ENCODE measurements at places on chromosomes 16 and 17. TPM values are rescaled to one million over a fixed set of nuclear protein-coding genes. Genes with fewer than 3 reads are reported as not detected.

The HOXB1 gene
- total RNA-seq: 9.0 TPM

The CPHXL gene
- not detected for total RNA-seq

The LIMD2 gene
- total RNA-seq: 8.2 TPM

The C17orf50 gene
- not detected for total RNA-seq

The ABCC11 gene
- total RNA-seq: 0.27 TPM

The SERPINF2 gene
- total RNA-seq: 0.31 TPM

The MYCBPAP gene
- 0.78 TPM for total RNA-seq

The SEC14L5 gene
- total RNA-seq: 2.0 TPM

The HBQ1 gene
- not detected for total RNA-seq

The TAC4 gene
- total RNA-seq: not detected

The OTOA gene
- total RNA-seq: 0.47 TPM

The TOP2A gene
- total RNA-seq: 4.1 TPM

The GP1BA gene
- total RNA-seq: 2.2 TPM

The ZP2 gene
- not detected for total RNA-seq

- ATAC-seq: no peak
Observed at GRCh38 chr17:41413353-41413957, 10.9 kb downstream of the KRT37 start.

DNA sequence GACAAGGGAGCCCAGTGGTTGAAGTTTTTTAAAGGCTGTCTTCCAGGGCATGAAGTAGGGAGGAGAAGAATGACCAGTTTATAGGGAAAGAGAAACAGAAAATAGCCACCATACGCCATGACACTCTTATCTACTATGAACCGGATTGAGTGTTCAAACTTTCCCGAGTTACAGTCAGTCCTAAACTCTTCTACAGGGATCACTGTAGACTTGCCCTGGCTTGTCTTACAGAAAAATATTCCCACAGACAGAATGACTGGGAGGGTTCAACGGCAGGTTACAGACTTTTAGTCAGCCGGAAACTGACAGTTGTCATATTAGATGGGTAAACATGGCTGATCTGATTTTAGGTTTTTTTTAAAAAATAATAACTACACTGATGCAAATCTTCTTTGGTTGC lies 662.5 kb upstream of the SOX9 start:
- no peak for ATAC-seq

DNA sequence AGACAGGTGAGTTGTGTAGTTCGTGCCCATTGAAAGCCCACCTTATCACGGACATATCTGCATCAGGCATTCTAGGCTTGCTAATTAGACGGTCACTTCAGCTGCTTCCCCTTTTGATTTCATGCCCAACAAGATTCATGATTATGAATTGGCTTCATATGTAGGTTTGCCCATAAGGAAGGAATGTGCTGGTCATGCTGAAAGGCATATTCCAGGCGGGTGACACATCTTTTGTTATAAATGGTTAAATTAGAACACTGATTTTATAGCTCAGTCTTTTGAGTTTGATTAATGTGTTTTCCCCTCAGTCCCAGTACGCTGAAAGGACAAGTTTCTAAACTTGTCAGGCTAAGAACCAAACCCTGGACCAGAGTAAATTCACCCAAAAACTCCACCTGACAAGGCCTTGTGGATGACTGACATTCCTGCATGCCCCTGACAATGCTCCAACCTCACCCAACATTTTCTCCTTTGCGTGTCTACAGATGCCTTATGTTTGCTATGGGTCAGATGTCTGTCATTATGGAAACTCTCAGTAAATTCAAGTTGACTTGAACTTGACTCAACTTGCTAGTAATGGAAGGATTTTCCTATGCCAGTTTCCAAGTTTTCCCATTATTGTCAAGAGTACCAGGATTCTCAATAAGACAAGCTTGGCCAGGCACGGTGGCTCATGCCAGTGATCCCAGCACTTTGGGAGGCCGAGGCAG lies 421.9 kb downstream of the PMP22 start:
- ATAC-seq: no peak

DNA sequence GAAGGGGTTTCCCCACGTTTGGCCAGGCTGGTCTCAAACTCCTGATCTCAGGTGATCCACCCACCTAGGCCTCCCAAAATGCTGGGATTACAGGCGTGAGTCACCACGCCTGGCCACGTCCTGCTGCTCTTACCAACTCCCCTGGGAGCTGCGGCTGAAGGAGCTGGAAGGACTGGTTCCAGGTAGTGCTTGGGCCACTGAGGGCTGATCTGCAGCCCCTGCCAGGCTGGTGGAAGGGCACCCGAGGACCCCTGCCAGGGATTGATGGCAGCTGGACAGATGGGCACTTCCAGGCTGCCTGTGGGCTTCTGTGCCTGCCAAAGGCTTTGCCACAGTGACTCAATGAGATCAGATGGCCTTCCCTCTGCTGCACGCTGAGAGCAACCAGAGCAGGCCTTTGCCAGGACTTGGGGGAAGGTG lies 2.3 kb downstream of the OXLD1 start:
- no peak for ATAC-seq

- no peak for ATAC-seq
Observed at GRCh38 chr16:79296491-79296890, 304.0 kb downstream of the MAF start.

- no peak for ATAC-seq
Observed at GRCh38 chr17:27473748-27474609, 17.7 kb downstream of the KSR1 start.

DNA sequence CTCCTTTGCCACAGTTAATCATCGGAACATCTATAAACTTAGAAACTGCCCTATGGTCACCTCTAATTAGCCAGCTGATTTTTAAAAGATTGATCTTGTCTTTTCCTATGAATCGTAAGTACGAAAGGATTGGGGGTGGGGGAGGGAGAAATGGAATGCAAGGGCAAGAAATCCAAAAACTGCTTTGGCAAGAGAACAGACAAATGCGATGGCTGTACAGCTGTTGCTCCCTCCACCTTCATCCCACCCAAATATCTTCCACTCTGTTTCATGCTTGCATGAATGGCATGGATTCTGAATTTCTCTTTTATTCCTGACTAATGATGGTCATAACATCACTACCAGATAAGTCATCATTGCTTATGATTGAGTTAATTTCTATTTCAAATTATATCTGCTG lies 165.7 kb downstream of the STX8 start:
- ATAC-seq: no peak

DNA sequence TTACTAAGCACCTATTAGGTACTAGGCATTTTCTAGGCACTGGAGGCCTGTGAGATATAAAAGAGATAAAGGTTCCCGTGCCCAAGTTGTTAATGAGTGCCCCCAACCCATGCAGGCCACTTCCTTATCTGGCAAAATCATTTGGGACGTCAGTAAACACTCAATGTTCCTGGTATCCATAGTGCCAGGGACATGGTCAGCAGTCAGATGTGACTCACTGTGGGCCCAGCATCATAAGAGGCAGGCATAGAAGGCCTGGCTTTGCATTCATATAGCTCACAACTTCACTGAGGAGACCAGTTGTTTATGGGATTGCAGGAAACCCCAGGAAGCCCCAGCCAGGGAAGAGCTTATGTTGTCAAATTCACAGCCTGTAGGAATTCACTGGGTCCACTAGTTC lies 81.1 kb downstream of the MRC2 start:
- no peak for ATAC-seq

DNA sequence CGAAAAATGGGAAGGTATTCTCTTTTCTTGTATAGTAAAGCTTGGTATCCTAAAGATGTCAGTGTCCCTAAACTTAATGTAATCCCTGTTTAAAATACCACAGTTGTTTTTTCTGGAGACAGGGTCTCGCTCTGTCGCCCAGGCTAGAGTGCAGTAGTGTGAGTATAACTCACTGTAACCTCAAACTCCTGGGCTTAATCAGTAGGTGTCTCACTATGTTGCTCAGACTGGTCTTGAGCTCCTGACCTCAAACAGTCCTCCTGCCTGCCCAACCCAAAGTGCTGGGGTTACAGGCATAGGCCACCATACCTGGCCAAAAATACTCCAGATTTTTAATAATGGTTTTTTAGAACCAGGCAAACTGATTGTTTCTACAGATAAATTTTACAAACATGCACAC lies 8.2 kb downstream of the DCAF7 start:
- ATAC-seq: no peak

DNA sequence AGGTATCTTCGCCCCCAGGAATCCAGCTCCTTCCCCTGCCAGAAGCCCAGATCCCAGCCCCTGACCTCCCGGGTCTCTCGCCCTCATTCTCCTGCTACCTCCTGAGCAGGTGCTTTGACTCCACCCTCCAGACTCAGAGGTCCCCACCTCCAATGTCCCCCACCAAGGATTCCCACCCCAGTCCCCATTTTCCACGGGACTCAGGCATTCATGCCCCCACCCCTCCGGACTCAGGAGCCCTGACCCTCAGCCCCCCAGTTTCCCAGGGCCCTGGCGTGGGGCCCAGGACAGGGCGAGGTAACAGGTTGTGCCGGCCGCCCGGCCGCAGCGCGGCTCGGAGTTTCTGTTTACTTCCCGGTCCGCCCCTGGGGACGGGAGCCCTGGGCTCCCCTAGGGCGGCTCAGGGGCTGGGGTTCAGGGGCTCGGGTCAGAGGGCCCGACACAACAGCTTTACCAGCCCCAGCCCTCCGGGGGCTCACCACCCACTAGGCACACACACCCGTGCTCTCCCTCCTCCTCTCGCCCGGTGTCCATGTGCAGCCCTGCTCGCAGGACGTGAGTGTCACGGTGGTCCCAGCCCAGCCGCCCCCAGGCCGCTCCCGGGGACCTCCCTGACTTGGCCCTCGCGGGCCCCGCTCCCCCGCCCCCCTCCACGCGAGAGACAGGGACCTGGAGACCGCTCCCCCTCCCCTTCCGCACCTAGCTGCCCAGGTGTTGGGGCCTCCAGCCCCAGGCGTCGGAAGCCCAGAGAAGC lies 595 bp downstream of the BICDL2 start:
- peak; percentile 23 for ATAC-seq

DNA sequence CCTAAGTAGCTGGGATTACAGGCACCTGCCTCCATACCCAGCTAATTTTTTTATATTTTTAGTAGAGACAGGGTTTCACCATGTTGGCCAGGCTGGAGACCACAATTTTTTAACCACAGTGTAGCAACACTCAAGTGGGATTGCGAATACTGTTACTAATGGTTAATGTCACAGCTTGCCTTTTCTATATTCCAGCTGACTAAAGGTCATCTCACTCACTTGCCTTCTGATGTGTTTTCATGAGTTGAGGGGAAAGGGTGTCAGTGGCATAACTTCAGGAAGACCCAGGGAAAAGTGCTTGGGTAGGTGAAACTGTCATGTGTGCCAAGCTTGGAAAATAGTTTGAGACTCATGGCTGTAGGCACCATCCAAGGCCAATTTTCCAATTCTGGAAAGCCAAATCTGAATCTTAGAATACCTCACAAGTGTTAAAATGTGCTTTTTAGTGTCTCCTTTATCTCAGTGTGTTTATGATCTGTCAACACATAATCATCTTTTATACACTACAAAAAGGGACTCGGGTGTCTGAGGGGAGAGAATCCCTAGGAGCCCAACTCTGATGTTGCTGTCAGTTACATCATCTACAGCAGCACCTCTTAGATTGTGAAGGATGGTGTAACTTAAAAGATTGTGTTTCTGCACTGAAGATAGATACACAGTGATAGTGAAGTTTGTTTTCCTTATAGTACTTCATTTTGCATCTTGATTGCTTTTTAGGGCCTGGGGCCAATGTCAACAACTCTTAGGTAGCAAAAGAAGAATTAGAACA lies 27.1 kb downstream of the OGFOD1 start:
- no peak for ATAC-seq

DNA sequence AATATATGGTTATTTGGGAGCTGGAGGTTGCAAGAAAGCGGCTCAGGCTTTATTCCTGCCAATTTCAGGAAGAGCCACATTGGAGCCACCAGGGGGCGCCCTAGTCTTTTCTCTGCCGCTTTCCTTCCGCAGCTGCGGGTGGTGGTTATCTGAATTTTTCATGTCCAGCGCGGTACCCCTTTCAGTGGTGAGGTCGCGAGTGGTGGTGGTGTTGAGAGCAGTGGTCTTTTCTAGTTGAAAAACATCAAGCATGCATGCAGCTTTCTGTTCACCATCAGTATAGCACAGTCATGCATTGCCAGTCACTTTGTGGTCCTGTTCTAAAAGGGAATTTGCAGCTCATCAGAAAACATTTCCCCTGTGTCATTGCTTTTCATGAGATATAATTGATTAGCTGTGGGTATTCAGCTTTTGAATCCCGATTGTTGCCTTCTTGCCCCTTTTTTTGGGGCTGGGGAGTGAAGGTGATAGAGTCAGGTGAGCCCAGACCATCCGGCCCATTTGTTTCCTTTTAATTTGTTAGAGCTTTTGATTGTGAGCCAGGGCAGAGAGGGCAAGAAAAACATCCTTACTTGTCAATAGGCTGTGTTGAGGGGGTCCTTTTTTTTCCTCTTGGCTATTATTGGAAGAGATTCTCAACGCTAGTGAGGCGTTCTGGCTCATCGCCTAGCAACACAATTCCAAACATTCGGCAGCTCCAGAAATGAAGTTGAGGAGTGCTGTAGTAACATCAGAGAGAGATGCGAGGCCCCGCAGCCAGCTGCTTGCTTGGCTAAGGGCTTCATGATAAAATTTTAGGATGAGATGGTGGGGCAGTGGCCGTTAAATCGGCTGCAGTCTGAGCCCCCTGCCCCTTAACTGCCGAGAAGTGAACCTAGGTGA lies 119.0 kb downstream of the SNX29 start:
- peak; percentile 60 for ATAC-seq

DNA sequence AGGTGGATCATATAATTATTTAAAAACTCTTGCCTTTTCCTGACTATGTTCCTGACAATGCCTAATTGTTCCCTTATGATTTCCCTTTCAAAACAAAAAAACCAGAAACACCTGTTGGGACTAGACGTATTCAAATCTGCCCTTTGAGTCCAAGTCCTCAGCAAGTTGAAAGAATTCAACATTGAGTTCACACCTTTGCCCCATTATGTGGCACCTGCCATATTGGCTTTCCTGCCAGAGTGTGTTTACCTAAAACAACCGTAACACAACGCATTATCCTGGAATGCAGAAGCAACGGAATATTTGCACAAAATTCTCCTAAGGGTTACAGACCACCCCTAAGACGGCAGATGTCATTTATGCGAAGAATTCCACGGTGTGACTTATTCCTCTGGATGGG lies 105.9 kb downstream of the ZFHX3 start:
- ATAC-seq: no peak

DNA sequence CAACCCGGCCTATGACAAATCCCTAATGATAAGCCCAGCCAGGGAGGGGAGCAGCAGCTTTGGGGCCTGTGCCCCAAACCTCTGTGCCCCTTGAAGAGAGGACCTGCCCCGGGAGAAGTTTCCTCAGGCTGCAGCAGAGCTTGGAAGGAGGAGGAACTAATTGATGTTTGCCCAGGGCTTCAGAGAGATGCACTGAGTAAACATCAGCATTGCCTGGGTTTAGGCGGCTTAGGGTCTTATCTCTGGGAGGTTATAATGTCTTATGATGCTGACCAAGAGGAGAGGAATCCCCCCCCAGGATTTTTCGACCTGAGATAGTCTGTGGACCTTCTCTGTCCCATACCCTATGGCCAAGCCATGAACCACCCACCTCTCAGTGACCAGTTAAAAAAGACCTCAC lies 148.7 kb upstream of the SDK2 start:
- no peak for ATAC-seq

GRCh38 chr16:70753228-70753627 lies 47.7 kb downstream of the VAC14 start:
- no peak for ATAC-seq

- no peak for ATAC-seq
Observed at GRCh38 chr16:85974428-85975375, 75.7 kb downstream of the IRF8 start.

Data from motor neuron (in vitro differentiated cells).